ENCODE measurements at places on chromosomes 6 and 20.
A peak's percentile ranks its signal among the peaks of the same experiment; 100 is the strongest.

- DNase-seq: no peak
These were observed 75.1 kb downstream of the SYNJ2 start for GRCh38 chr6:158056804-158057203.

DNA sequence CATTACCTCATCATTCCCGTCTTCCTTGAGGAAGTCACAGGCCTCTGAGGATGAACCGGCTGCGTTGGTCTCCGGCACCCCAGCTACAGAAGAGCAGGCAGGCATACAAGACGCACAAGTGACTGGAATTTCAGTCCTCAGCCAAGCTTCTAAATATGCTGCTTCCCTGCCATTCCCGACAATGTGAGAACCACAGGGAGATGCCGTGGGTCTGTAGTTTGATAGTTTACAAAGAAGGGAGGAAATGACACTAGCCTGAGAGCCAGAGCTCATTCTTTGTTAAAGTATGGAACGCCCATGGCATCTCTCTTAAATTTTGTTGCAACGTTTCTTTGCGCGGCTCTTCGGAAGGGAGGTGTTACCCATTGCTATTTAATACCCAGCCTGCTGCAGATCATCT lies 25.7 kb downstream of the HEBP2 start:
- no peak for DNase-seq

GRCh38 chr20:8608470-8608869 lies 460.4 kb upstream of the PLCB4 start:
- no peak for DNase-seq

DNA sequence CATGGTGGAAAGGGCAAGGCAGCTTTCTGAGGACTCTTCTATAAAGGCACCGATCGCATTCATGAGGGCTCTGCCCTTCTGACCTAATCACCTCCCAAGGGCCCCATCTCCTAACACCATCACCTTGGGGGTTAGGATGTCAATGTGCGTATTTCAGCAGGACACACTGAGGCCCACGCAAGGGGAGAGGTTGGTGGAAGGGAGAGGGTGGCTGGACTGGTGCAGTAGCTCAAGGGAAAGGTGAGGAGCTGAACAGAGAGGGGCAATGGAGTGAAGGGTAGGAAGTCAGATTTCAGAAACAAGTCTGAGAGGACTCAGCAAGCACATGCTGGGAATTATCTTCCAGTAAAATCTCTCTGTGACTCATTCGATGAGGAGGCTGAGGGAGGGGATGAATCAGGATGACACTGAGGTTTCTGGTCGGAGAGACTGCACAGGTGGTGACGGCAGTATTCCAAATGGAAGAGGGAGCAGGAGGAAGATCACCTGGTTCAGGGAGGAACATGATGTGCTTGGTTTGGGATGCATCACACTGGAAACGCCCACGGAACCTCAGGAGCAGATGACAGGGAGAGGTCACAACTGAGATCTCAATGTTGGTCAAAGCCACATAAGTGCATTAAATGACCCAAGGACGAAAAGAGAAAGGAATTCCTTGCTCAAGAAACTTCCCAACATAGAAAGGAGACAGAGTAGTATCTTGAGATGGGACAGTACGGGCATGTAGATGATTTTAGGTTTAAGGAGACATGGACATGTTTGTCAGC lies 67.1 kb downstream of the TFAP2A start:
- no peak for DNase-seq

DNA sequence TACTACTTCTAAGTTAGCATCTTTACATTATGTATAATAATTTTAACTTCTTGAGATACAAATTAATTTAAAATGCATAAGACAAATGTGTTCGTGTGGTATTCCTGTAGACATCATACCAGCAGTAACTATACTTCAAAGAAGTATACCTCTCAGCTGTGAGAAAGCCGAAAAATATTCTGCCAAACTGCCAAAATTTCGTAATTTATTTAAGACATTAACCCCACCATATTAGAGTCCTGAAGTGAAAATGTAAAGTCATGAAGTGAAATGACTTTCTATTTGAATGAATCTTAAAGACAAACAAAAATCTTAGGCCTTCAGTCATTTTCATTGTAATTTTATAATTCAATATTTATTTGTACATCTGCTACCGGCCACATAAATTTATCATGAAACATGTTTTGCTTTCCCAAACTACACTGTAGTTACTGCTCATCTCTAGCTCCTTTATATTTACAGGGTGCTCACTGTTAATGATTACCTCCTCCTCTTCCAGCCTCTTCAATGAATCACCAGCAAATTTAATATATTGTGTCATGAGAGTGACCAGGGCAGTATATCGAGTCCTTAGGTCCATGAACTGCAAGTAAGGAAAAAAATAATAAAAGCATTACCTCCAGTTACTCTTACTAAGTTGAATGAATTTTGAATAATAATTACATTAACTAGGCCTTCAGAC lies 18.5 kb downstream of the DST start:
- no peak for DNase-seq

- DNase-seq: peak; percentile 26
These were observed 94.3 kb downstream of the JPH2 start for GRCh38 chr20:44092551-44093248.

- no peak for DNase-seq
These were observed 127.7 kb downstream of the KLHL32 start for GRCh38 chr6:97052152-97052787.

- peak; percentile 67 for DNase-seq
These were observed 49.7 kb downstream of the FIG4 start for GRCh38 chr6:109740787-109741186.

DNA sequence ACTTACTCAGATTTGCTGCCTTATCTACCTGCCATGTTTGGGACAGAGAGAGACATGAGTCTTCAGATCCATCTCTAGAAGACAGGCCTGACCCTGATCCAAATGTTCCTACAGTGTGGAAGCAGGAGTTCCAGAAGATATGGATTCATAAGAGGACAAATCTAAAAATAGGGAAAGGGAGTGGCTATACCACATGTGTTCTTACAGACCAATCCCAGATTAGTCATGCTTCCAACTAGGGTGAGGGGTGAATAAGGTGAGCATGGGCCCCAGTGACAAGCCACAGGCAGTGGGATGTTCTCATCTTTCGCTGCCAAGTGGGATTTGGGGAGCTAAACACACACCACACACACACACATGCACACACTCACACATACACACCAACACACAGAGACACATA lies 670.7 kb upstream of the CITED2 start:
- no peak for DNase-seq

- no peak for DNase-seq
These were observed 10.4 kb upstream of the FRMD1 start for GRCh38 chr6:168089186-168090063.

- DNase-seq: no peak
These were observed 123.2 kb upstream of the VGLL2 start for GRCh38 chr6:117142142-117142541.

DNA sequence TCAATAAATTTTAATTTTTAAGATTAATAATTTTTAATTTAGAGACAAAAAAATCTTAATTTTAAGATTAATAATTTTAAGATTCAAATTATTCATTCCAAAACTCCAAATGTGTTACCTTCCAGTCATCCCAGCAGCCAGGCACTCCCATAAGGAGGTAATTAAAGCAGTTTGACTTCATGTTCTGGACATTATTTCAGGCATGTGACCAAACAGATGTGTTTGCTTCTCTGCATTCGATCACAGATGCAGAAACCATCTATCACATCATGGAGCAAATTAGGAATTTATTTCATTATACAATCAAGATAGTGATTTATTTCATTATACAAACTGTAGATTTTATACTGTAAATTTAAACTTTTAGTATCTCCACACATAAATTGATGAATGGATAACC lies 150.3 kb downstream of the AKAP7 start:
- DNase-seq: no peak

DNA sequence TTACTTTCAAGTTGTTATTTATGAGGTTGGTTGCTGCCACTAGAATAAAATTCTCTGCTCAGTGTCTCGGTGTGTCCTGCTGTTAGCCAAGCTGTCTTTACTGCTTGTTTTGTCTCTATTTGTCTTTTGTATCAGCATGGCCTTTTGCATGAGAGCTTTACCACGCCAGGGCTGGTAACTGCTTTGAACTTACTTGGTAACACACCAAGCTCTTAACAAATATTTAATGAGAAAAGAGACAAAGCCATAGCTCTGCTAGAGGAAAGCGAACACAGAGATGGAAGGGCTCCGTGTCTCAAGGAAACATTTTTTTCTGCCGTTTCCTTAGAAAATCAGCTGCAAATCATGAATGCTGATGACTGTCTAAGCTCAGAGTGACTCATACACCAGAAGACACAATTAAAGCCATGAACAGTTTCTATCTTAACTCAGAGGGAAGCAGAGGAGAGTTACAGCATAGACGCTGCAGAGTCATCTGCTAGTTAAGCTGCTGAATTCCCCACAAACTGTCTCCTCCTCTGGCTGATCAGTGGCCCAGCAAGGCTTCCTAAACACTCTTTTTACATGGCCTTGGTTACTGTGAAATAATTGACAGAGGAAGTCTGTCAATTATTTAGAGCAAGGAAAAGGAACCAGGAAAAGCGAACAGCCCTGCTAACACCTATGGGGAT lies 44.8 kb downstream of the AGPAT4 start:
- DNase-seq: peak; percentile 96

DNA sequence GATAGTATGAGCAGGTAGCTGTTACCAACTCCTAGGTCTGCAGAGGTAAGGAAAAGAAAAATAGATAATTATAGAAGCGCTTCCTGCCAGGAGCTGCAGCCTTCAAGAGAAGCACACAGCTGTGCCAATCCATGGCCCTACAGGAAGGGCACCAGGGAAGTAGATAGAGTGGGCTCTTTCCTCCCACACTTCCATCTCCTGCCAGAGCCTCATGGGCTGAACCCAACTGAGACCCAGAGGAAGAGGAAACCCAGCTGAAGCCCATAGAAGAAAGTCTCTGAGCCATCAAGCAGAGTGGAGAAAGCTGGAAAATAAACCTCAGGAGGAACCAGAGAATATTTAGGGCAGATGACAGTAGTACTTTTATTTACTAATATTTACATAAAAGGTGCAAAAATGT lies 146.7 kb upstream of the ATXN1 start:
- DNase-seq: no peak

DNA sequence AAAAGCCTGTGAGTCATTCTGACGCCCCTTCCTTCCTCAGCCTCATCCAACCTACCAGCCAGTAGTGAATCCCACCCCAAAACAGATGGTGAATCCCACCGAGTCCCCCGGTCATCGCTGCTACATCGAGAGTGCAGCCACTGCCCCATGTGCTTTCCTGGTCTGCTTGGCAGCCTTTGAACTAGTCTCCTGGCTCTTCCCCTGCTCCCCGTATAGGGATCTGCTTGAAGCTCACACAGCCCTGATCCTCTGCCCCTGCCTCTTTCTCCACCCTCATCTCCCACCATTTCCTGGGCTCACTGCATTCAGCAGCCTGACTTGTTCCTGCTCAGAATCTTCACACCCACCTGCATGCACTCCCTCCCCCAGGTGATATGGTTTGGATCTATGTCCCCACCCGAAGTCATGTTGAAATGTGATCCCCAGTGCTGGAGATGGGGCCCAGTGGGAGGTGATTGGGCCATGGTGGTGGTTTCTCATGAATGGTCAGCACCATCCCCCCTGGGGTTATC lies 14.6 kb downstream of the SYNJ2 start:
- no peak for DNase-seq

DNA sequence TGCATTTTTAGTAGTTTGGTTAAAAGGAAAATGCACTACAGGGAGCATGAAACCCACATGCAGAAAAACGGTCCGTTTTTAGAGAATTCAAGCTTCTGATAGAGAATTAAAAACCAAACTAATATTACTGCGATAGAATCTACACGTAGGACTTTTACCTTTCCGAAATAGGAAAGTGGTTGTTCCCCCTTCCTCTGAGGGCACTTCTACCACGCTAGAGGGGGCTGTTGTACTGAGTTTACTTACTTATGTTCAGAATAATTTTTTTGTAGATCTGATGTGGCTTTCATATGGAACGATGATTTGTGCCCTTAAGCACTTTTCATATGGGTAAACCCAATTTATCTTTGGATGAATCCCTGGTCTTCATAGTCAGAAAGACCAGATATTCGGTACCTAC lies 264.3 kb upstream of the PLN start:
- peak; percentile 40 for DNase-seq

DNA sequence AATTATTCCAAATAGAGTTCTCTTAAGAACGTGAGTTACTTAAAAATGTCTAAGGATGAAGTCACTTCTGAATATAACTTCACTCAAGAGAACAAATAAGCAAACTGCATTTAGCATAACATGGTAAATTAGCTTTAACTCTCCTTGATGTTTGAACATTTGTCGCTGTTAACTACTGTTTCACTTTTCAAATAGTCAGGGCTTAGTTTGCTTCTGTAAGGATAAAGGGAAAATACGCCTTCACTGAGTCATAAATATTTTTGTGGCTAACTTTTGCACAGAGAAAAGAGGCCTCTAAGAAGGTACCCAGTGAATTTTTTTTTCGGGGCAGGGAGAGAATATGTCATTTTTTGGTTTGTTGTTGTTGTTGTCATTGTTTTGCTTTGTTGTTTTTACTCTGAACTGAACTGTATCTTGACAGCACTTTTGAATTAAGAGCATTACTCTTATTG lies 8.1 kb downstream of the PTPN1 start:
- peak; percentile 72 for DNase-seq

- peak; percentile 93 for DNase-seq
These were observed 42.1 kb downstream of the KLHL31 start for GRCh38 chr6:53623497-53623896.

DNA sequence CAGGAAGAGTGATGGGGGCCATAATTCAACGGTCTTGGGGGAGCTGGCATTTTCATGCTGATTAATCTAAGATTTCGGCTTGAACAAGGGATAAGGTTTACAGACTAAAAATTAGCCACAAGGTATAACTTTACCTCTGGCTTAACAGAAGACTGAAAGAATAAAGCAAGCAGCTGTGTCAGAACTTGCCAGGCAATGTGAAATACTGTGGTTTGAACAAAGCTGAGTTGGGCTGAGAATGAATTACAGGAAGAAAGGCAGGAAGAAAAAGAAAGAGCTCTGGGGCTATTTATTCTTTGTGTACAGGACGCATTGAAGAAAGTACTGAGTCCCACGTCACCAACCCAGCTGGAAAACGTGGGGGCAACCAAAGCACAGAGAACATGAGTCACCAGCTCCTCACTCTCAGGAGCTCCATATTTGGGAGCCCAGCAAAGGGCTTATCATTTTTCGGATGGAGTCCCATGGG lies 121.5 kb upstream of the NEDD9 start:
- DNase-seq: peak; percentile 59

DNA sequence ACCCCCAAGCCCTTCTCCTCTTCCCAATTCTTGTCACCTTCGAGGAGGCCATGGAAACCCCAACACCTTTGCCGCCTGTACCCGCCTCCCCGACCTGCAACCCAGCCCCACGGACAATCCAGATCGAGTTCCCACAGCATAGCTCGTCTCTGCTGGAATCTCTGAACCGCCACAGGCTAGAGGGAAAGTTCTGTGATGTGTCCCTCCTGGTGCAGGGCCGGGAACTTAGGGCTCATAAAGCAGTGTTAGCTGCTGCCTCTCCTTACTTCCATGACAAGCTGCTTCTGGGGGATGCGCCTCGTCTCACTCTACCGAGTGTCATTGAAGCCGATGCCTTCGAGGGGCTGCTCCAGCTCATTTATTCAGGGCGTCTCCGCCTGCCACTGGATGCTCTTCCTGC lies 675 bp downstream of the ZBTB9 start:
- no peak for DNase-seq

GRCh38 chr6:53290537-53291510 lies 57.9 kb downstream of the ELOVL5 start:
- DNase-seq: no peak

All from inflammatory macrophage treated with lipopolysaccharide for 4 hours (primary cell).